ENCODE measurements at places on chromosomes 1 and 21.

- DNase-seq: no peak
Observed at GRCh38 chr1:17281775-17282181, 26.2 kb upstream of the PADI4 start.

GRCh38 chr1:179082333-179082998, 596 bp downstream of the TOR3A start:
- DNase-seq: no peak

- no peak for DNase-seq
Observed at GRCh38 chr1:62436039-62436465, 797 bp upstream of the USP1 start.

DNA sequence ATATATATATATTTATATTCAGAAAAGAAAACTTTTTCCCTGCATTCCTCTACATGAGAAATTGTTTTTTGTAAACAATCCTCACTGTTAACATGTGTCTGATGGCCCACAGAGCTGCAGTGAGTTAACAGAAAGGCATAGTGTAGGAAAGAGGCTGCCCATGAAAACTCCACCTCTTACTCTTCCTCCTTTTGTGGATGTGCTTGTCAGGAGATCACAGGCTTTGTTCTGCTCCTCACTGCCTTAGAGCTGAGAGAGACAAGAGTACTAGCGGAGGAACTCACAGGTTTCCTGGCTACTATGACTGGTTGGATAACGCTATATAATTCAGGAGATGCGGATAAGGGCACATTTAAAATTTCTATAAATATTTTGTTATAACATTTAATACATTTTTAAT, 200.6 kb downstream of the BRINP3 start:
- DNase-seq: no peak

DNA sequence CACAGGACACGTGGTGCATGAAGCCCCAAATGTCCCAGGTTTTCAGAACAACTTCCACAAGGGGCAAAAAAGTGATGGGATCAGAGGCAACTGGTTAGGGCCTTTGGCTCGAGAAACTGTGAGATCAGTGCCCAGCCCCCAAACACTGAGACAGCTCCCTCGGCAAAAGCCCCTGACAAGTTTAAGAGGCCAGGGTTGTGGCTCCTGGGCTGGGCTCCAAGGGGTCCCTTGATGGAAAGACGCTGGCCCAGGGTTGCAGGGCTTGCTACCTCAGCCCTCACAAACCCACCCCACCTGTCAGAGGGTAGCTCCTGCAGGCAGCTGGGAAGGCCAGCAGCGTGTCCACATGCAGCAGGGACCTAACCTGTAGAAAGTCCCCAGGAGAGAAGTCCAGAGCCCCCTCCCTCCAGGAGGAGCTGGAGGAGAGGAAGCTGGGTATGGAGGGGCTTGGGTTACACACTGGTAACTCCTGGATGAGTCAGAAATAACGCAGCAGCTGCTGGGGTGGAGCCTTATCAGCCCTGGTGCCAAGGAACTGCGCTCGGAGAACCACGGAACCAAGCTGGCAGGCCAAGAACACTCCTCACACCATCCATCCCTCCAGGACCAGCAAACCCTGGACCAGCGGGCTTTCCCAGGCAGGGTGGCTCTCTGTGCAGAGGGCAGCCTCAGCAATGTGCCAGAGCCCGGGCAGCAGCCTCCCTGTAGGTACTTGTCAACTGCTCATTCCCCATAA, 37.5 kb downstream of the CTNNBIP1 start:
- peak; percentile 22 for DNase-seq

DNA sequence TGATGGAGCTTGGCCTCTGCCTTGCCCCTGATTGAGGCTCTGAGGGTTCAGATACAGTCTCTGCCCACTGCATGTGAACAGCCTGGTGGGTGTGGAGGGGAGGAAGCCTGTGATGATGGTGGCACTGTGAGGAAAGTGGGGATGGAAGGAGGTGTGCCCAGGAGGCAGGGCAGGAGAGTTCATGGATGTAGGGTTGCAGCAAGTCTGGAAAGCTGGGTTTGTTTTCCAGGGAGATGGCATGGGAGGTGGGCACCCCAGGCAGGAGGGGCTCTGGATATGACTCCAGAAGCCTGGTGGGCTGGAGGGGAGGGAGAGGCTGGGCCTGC, 63.2 kb downstream of the ADARB1 start:
- DNase-seq: no peak

- no peak for DNase-seq
Observed at GRCh38 chr1:174480324-174480723, 32.6 kb downstream of the GPR52 start.

DNA sequence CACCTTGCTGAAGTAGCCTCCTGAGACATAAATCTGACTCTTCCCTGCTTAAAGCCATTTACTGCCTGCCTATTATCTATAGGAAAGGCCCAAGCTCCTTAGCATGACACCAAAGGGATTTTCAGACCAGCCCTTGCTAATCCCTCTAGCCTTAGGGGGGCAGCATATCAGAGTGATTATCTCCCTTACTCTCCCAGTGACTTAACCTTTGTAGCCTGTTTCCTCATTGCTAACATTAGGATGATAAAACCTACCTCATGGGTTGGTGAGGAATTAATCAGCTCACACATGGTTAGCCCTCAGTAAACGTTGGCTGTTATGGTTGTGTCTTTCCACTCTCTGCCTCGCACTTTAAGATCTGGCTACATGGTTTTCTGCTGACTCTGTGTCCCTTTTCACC, 70.1 kb downstream of the ROR1 start:
- DNase-seq: no peak

DNA sequence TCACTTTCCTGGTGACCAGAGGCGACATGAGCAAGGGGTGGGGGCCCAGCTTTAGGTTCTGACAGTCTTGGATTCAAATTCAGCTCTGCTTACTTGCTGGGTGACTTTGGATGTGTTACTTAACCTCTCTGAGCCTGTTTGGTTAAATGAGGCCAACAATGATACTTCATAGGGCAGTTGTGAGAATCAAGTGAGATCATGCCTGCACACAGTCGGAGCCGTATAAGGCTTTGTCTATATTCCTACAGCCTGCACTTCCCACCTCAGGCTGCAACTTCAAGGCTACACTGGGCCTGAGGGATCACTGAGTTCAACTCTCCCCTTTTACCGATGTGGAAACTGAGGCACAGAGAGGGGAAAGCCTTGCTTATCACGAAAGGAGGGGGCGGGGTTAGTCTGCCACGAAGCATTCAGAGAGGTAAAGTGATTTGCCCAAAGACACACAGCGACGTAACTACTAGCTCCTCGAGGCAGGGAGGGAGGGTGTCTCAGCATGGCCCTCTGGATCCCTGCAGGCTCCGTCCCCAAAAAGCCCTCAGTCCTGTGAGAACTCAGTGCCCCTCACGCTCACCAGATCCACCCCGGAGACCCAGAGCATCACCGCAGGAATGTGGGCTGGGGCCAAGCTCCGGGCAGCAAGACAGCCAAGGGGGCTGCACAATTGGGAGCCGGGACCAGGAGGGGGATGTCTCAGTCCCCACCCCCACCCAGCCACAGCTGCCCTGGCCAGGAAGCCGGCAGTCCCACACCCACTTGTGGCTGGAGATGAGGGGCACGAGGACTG, 25.0 kb downstream of the SDC3 start:
- DNase-seq: no peak

DNA sequence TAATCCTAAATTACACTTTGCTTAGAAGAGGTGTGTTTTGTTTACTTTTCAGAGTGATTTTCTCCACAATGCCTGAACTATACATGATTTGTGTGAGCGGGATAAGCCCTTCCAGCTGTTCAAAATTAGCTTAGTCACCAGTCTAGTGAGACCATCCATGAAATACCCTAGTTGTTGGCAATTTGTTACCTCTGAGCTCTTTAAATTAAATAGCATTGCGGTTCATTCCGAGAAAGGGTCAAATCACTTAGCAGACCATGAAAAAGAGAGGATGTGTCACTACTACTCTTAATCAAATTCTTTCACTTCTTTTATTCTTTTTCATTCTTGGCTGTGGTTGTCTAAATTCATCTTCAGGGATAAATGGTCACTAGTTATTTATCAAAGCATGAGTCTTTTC, 11.9 kb upstream of the VAV3 start:
- no peak for DNase-seq

DNA sequence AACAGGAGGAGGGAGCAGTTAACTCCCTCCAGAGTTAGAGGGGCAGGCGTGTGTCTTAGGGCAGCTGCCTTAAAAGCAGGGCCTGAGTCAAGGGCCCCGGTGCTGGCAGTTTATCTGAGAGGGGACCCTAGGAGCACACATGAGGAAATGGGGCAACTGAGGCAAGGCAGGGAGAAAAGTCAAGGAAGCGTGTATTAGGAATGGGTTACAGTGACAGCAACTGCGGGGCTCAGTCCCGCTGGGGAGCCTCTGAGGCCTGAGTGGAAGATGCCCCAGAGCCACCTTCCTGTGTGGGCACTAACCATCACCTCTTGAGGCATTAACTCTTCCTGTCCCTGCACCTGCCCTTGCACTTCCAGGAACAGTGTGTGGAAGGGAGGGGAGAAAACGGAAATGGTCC, 276.3 kb downstream of the MATN1 start:
- no peak for DNase-seq

- peak; percentile 9 for DNase-seq
Observed at GRCh38 chr1:192401825-192402224, 85.0 kb downstream of the RGS21 start.

- DNase-seq: peak; percentile 31
Observed at GRCh38 chr21:44800971-44801467, 601 bp downstream of the UBE2G2 start.

- DNase-seq: peak; percentile 62
Observed at GRCh38 chr1:225318706-225319575, 108.9 kb downstream of the LBR start.

GRCh38 chr1:207841901-207842300, 69.0 kb downstream of the CD34 start:
- no peak for DNase-seq

- DNase-seq: peak; percentile 92
Observed at GRCh38 chr1:226738995-226739695, at the start of gene ITPKB. Gene ITPKB (minus strand): TSS chr1:226739282. CDS start chr1:226737458, 1,824 bp downstream.

- DNase-seq: no peak
Observed at GRCh38 chr1:176831150-176831549, 333.4 kb downstream of the ASTN1 start.

DNA sequence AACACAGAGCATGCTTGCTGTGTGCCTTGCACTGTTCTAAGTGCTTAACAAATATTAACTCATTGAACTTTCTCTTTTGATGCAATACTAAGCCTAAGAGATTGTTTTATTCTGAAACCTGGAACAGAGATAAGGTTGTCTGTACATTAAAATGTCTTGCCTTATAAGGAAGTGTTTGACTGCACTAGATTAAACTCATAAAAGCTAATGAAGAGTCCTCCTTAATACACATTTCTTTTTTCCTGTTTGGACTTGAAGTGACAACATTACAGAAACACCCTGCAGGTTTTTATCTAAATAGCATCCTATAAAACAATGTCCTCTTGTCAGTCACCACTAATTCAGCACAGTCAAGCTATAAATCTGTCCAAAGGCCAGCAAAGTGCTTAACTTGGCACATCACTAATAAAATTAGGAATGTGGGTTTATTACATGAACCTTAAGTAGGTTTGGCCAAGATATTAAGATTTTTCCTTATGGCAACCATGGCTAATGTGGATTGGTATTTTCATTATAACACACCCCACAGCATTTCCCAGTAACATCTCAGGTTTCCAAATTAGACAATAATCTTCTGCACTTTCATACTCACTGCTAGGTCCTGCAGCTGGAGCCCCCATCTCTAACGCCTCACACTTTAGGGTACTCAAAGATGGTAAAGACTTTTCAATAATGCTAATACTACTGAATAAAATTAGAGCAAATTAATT, 389.7 kb downstream of the LMO4 start:
- DNase-seq: no peak

DNA sequence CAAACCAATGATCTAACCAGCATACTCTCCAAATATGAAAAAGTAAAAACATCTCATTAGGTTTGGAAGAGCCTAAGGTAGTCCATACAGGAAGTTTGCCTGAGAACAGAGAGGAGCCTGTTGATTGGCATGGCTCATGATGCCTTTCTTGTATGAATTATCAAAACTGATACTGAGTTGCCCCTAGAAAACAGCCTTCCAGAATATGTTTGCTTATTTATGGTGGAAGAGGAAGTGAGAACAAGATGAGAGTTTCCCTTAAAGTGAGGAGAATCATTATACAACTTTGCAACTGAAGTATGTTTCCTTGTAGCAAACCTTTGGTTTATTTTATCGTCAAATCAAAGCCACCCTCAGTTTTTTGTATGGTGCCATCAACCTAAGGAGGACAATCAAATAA, 23.8 kb upstream of the KIAA1614 start:
- no peak for DNase-seq

DNA sequence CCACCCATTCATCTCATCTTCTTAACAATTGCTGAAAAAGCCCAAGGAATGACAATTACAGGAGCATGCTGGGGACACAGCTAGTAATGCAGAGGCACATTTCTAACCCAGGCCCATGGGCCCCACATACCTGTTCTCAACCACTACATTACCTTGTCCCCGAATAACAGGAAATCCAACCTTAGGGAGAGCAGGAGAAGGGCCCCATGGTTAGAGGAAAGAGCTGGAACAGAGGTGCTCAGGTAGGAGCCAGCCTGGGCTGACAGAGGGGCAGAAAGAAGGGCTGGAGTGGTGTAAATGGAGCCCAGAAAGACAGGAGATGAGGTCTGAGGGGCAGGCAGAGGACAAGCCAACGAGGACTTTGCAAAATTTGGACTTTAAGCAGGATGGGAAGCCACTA, 11.4 kb upstream of the S100A8 start:
- no peak for DNase-seq

DNA sequence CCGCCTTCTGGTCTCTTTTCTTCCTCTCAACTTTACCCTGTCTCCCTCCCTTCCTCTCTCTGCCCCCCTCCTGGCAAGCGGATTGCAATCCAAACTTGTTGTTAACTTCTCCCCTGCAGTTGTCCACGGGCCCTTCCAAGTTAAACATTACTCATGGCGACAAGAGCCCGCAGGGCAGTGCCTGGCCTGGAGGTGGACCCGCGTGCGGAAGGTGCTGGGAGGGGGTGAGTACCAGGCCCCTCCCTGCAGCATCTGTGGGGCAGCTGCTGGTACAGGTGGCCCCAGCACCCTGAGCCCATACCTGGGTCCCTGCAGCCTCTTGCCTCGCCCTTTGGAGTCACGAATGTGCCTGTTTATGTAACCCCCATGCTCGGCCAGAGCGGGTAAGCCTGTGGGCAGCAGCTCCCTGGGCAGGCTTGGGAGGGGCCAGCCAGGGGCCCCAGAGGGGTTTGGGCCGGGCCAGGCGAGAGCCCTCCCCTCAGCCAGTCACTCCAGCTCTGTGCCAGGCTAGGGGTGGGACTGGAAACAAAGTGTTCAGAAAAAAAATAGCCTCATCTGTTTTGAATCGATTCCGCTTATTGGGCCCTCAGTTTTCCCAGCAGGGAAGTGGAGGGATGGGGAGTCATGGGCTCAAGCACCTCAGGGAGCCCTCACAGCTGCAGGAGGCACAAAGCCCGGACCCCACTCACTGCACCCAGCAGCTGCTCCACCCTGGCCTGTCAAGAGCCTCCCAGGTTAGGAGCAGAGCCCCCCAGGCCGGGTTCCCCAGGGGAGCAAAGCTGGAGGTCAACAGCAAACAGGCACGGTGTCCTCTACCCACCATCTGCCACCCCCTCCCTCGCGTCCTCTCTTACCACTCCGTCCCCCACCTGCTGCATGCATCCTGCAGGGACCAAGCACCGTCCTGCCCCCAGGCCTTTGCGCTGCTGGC, 14.0 kb upstream of the FAAP20 start:
- peak; percentile 95 for DNase-seq
